ENCODE measurements at places on chromosomes 5 and 9.
A peak's percentile ranks its signal among the peaks of the same experiment; 100 is the strongest.

- DNase-seq, result no peak
These were observed 11.7 kb downstream of the QSOX2 start for GRCh38 chr9:136233868-136234267.

GRCh38 chr5:150507474-150508276, at the start of gene NDST1:
Gene NDST1 (plus strand): TSS chr5:150508131. CDS start chr5:150521255, 13,124 bp downstream.
- DNase-seq, result no peak

DNA sequence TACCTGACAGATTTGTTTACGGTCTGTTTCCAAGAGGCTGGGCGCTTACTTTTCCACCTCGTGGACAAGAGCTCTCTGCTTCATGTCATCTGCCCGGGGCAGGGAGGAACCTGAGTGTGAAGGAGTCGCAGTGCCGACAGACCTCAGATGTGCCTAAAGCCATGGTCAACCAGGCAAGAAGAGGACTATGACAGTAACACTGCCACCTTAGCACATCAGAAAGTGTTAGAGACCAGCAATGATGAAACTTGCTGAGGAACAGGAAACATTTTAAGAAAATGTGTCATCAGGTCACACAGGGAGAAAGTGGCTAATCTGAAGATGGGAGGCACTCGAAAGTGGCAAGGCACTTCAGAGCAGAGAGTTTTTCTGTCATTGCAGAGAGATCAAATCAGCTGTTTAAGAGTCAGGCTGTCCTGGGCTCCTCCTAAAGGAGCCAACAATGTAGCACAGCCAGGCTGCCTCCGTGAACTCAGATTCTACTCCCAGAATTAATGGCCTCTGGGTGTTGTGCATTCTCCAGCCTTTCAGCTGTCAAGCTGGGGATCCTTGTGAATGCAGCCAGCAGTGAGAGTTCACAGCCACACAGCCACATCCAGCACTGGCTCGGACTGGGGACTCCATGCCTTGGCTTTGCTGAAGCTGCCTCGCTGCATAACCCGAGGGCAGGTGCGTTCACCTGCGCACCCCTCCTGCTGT, 94.6 kb downstream of the RAPGEF1 start:
- DNase-seq, result no peak

- peak; percentile 14 for DNase-seq
These were observed 46.6 kb downstream of the ADAMTSL1 start for GRCh38 chr9:18520416-18521047.

DNA sequence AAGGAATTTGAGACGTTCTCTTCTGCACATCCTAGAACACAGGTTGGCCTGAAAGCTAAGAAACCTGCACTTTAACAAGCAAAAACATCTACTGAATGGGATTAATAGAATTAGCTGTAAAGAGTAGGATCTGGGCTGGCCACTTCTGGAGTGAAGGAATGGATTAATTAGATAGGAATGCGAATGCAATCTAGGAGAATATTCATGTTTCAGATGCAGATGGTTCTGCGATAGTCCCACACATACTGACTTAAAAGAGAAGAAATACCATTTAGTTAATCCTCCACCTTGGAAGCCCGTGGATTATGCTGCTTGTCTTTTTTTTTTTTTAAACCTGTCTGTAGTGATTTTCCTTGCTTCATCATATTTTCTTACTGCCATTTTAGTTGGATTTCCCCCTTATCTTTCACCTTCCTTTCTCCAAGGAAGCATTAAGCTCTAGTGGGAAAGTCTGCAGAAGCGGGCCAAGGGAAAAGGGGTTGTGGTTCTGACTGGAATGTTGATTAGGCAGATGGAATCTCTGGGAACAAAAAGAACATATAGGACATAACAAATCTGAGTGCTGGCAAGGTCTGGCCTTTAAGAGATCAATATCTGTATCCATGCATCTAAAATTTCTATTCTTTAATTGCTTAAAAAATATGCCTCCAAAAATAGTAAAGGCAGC, 152.4 kb downstream of the ALDH1A1 start:
- DNase-seq, result no peak
